Activated CD8-positive, alpha-beta T cell treated with anti-CD3 and anti-CD28 coated beads for 36 hours (primary cell): ENCODE measurements at places on chromosomes 5 and 9. TPM values are rescaled to one million over a fixed set of nuclear protein-coding genes. Genes with fewer than 3 reads are reported as not detected.

GLDC gene
- 0.63 TPM for total RNA-seq

RASGRF2 gene
- total RNA-seq, result 15.8 TPM

SHOC1 gene
- total RNA-seq, result not detected

PPP2CA gene
- total RNA-seq, result 147 TPM

PCDHB7 gene
- total RNA-seq, result not detected

TSSK1B gene
- total RNA-seq, result not detected

IL7R gene
- total RNA-seq, result 142 TPM
